ENCODE measurements at places on chromosomes 3 and 15. TPM values are rescaled to one million over a fixed set of nuclear protein-coding genes. Genes with fewer than 3 reads are reported as not detected.

Gene SOX14
- total RNA-seq = not detected

DNA sequence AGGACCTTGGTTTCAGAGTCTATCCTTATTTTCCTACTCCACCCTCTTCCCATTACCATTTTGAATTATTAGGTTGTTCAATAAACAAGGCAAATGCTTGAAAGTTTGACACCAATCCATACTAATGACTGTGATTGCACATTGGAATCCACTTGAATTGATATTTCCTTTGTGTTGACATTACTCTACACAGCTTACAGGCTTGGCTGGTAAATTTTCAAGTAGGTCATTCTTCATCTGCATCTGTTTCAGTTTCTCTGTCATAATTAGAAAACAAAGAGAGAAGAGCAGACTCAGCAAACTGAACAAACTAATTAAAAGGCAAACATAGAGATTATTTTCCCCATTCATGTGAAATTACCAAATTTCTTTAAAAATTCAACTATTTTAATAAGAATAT lies 732.9 kb upstream of the BCHE start:
- DNase-seq = no peak

DNA sequence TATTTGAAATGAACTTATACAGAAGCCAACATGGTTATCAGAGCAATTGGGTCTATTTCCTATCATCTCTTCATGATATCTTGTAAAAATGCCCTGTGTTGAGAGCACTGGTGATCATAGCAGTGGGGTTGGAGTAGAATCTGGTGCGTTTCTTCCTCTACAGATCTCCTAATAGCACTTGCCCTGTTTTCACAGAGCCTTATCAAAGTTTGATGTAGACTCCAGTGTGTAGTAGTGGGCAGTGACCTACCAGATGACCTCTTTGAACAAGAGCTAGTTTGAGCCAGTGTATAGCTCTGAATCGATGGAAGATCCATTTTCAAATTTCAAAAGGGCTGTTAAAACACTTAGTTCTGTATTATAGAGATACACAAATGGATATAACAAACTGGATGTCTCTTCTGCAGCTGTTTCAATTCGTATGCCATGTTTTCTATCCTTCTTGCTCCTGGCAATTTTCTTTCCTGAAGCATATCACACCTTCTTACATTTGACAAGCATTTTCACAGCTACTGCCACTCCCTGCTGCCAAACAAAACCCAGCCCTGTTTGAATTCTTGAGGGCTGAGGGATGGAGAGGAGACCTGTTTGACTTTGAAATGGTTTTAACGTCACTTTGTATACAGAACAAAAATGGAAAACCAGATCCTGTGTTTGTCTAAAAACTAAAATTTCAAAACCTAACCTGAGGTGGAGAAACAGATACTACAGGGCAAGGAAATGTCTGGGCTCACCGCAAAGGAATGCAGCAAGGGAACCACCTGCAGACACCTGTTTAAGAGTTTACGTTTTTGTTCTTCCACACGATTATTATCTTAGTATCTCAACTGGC lies 354.5 kb upstream of the TPRG1 start:
- DNase-seq = no peak

Gene NDUFAF3
- total RNA-seq = 211 TPM

Gene SERPINI2
- total RNA-seq = not detected

DNA sequence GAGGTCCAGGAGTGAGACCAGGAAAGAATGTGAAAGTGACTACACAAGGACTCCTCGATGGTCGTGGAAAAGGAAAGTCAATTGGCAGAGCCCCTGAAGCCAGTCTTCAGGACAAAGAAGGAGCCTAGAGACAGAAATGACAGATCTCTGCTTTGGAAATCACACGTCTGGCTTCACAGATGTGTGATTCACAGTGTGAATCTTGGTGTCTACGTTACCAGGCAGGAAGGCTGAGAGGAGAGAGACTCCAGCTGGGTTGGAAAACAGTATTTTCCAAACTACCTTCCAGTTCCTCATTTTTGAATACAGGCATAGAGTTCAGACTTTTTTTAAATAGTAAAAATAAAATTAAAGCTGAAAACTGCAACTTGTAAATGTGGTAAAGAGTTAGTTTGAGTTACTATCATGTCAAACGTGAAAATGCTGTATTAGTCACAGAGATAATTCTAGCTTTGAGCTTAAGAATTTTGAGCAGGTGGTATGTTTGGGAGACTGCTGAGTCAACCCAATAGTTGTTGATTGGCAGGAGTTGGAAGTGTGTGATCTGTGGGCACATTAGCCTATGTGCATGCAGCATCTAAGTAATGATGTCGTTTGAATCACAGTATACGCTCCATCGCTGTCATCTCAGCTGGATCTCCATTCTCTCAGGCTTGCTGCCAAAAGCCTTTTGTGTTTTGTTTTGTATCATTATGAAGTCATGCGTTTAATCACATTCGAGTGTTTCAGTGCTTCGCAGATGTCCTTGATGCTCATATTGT lies 6.0 kb downstream of the CCR2 start:
- DNase-seq = peak; percentile 20

DNA sequence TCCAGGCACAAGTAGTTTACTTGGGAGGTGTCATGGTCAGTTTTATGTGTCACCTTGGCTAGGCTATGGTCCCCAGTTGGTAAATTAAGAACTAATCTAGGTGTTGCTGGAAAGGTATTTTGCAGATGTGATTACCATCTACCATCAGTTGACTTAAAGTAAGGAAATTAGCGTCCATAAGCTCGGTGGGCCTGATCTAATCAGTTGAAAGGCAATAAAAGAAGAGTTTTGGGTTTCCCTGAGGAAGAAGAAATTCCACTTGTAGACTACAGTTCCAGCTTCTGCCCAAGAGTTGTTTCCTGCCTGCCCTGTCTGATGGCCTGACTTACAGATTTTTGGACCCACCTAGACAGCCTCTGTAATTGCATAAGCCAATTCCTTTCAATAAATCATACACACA lies 438.7 kb upstream of the PROK2 start:
- DNase-seq = no peak

- DNase-seq = no peak
These were observed 55.6 kb upstream of the ACAN start for GRCh38 chr15:88747631-88748030.

DNA sequence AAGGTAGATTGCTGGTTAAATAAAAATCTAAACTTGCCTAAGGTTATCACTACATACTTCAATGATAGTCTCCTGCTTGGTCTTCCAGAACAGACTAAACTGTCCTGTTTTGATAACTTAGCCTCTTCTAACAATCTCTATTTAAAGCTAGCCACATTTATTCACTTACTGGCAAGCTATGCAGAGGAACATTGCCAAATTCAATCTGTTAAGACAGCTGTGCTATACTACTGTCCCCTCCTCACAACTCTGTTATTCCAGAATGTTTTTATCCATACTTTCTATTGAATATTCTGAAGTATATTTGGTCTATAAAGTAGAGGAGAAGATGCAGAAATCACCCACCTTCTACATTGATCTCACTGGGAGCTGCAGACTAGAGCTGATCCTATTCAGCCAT lies 594.0 kb upstream of the CCDC54 start:
- no peak for DNase-seq

DNA sequence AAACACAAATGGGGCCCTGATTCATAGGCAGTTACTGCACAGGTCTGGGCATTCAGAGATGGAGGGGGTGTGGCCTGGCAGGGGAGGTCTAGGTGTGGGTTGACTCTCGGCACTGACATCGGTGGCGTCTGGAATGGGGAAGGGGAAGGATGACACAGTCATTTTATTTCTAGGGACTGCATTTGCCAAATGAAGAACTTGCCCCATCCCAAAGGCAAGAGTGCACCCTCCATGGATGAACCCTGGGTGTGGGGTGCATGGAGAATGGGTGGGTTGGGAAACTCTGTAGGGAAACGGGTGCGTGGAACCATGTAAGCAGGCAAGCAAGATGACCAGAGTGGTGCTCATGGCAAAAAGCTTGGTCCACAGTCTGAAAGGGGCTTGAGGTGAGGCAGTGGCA lies 24.5 kb downstream of the SLC6A20 start:
- no peak for DNase-seq

DNA sequence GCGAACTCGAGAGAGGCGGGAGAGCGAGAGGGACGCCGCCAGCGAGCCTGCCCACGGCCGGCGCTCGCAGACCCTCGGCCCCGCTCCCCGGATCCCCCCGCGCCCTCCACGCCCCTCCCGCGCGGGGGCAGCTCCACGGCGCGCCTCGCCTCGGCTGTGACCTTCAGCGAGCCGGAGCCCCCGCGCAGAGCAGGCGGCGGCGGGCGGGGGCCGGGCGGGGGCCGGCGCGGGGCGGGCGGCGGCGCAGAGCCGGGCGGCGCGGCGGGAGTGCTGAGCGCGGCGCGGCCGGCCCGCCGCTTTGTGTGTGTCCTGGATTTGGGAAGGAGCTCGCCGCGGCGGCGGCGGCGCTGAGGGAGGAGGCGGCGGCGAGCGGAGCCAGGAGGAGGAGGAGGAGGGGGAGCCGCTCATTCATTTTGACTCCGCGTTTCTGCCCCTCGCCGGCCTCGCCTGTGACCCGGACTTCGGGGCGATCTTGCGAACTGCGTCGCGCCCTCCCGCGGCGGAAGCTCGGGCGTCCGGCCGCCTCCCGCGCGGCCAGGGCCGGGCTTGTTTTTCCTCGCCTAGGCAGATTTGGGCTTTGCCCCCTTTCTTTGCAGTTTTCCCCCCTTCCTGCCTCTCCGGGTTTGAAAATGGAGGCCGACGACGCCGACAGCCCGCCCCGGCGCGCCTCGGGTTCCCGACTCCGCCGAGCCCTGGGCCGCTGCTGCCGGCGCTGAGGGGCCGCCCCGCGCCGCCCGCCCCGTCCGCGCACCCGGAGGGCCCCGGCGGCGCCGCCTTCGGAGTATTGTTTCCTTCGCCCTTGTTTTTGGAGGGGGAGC lies 524 bp downstream of the IGF1R start:
- DNase-seq = peak; percentile 26

DNA sequence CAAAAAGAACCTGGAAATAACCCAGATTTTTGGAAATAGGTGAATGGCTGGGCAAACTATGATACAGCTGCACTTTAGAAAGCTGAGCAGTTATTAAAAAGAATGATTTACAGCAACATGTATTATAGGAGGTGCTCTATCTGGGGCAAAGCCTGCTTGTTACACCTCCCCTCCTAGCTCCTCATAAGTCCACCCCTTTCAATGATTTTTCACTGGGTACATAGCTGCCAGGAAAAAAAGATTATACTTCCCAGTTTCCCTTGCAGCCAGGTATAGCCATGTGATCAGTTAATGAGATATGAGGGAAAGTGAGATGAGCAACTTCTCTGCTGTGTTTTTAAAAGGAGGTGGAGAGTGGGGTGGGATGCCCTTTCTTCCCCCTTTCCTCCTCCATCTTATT lies 97.7 kb downstream of the CHST2 start:
- DNase-seq = no peak

Gene AQP9
- 0.12 TPM for total RNA-seq

DNA sequence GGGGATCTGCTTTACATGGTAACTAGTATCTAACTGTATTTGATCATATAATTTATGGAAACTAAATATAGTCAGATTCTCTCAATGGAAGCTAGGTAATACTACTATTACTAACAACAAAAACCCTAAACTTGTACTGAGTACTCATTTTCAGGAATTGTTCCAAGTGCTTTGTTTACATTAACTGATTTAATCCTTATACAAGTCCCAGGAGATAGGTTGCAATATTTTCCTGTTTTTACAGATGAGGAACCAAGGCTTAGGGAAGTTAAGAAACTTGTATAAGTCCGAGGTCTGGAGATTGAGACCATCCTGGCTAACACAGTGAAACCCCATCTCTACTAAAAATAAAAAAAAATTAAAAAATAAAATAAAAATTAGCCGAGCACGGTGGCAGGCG lies 7.5 kb upstream of the MTHFS start:
- no peak for DNase-seq

Gene WDR76
- total RNA-seq = 29.0 TPM

Gene ANKRD63
- 1.4 TPM for total RNA-seq

- peak; percentile 47 for DNase-seq
These were observed 6.4 kb downstream of the UBP1 start for GRCh38 chr3:33433843-33434242.

- DNase-seq = no peak
These were observed 895 bp downstream of the HYKK start for GRCh38 chr15:78508272-78508671.

DNA sequence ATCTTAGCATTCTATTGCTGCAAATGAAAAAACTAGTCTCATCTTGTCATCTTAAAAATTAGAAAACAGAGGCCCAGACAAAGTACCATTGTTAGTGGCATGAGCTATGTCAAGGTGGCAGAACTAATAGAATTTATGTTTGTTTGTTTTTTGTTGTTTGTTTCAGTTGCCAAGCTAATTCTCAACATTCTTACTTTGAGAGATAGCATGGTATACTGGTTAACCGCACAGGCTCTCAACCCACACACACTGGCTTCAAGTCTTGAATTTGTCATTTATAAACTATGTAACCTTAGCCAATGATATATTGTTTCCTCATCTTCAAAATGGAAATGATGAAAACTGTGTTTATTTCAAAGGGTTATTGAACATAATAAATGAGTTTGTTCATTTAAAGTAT lies 367.6 kb upstream of the PLSCR5 start:
- no peak for DNase-seq

DNA sequence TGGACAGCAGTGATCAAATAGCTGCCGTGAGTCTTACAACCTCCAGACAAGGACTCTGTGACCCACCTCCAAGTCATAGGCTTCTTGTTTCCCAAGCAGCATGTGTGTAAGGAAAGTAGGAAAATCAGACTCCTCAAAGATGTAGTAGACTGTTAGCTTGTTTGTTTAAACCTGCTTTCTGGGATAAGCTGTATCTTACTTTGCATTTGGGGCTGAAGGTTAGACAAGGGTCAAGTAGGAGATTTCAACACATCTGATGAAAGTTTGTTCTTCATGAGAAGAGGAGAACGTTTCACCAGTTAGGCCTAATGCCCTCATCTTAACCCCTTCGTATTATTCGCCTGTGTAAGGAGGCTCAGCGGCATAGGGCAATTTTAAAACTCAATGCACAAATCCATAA lies 756.4 kb upstream of the NR2F2 start:
- DNase-seq = no peak

DNA sequence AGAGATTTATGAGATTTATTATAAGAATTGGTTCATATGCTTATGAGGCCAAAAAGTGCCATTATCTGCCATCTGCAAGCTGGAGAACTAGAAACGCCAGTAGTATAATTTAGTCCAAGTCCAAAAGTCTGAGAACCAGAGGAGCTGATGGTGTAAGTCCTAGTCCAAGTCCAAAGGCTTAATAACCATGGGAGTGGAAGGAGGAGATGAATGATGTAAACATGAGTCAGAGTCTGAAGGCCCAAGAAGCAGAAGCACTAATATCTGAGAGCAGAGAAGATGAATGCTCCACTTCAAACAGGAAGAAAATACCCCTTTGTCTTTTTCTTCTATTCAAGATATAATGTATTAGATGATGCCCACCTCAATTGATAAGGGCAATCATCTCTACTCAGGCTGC lies 185.7 kb downstream of the CGGBP1 start:
- DNase-seq = peak; percentile 60

DNA sequence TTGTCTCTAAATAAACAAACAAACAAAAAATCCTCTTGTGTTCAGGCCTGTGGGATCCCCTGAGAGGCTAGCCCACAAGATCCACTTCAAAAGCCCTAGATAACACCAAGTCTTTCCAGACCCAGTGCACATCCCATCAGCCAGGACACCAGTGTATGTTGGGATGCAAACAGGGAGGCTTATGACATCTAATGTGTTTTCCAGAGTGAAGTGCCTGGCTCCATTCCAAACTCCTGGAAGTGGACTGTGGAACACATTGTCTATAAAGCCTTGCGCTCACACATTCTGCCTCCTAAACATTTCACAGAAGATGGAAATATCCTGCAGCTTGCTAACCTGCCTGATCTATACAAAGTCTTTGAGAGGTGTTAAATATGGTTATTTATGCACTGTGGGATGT lies 57.0 kb downstream of the MLH1 start:
- DNase-seq = no peak

Measured in PC-3 (cell line).